ENCODE measurements at places on chromosomes 13 and 19.
A peak's percentile ranks its signal among the peaks of the same experiment; 100 is the strongest.

DNA sequence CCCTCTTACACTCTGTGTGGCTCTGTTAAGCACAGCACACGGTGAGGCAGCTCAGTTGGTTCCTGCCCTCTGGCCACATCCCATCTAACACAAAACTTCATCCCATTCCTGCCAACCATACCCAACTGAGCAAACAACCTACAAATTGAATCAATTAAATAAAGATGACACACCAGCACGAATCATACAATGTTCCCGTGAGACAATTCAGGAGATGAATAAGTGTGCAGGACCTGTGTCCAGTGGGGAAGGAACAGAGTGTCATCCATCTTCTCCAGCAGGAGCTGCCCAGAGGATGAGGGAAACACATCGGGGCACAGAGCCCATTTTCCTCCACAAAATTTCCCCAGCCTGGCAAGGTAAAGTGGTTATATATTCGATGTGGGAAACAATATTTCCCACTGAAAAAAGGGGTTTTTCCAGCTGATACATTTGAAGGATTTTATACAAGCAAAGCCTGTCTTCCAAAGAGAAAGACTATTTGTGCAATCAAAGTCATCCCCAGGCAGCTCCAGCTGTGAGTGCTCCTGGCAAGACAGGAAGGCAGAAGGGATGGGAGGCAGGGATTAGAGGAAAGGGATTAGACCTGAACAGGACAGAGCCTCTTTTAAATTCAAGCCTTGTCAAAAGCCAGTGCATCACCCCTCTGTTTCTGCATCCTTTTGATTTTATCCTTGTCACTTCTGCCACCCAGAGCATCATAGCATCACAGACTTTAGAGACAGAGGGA lies 240.2 kb downstream of the LHFPL6 start:
- no peak for DNase-seq

- DNase-seq: no peak
These were observed 1.3 kb upstream of the PPAN start for GRCh38 chr19:10104665-10105508.

DNA sequence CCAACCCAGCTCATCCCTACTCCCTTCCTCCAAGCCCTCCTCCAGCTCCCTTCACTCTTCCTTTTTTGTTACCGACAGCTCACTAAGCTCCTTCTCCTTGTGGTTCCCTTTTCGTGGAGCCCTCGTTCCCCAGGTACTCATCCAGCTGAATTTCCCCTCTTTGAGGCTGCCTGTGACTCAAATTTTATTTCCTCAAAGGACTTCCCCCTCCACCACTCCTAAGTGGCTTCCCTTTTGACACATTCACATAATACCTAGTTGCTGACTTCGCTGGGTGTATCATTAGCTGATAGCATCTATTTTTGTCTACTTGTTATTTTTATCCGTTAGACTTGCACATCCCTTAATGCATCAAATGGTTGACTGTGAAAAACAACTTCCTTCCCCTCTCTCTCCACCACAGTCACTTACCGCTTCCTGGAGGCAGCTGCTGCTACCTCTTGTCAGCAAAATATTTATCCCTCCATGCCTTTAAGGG lies 14.5 kb downstream of the FFAR2 start:
- no peak for DNase-seq

GRCh38 chr19:9885077-9885552 lies 50.0 kb downstream of the PIN1 start:
- DNase-seq: no peak

- DNase-seq: no peak
These were observed 483.3 kb upstream of the SPRY2 start for GRCh38 chr13:80824229-80824628.

DNA sequence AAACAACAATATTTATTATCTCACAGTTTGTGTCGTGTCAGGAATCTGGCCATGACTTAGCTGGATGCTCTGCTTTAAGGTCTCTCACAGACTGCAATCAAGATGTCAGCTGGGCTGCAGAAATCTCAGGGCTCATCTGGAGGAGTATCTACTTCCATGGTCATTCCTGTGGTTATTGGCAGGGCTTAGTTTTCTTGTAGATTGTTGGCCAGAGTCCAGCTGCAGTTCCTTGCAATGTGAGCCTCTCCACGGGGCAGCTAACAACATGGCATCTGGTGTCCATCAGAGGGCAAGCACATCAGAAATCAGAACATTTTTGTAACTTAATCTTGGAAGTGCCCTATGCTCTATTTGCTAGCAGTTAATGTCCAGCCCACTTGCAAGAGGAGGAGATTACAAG lies 45.7 kb upstream of the TDRD3 start:
- DNase-seq: no peak

- DNase-seq: no peak
These were observed 14.2 kb downstream of the ZNF507 start for GRCh38 chr19:32359581-32359980.

DNA sequence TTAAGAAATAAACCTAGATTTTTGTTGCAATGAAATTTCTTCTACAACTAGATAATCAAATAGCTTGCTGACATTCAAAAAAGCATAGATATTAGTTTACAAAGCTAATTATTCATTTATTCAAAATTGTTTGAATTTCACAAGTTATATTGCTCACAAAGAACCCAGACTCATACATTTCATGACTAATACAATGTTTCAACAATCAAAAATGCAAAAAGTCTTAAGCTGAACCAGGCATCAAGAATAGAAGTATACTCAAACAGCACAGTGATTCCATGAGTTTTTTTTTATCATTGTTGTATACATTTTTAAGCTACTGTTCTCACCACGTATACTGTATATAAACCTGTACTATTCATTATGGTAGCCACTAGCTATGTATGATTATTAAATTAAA lies 51.0 kb downstream of the DIAPH3 start:
- DNase-seq: no peak

- no peak for DNase-seq
These were observed 1796.5 kb upstream of the MIR17HG start for GRCh38 chr13:89550938-89551337.

DNA sequence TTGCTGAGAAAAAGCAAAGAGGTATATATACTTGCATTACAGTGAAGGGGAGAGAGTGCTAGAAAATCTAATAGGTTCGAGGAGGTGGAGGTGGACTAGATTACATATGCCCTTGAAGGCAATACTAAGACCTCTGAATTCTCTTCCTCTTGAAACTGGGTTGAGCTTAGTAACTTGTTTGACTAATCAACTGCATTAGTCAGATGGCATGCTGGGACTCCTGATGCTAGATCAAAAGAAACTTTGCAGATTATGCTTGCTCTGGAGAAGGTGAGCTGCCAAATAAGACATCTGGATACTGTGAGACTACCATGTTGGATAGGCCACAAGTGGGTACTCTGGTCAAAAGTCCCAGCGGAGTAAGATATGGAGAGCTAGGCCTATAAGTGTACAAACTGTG lies 331.3 kb downstream of the KLF5 start:
- no peak for DNase-seq

- no peak for DNase-seq
These were observed 74.8 kb downstream of the ABCC4 start for GRCh38 chr13:95226476-95226875.

- DNase-seq: no peak
These were observed 12.4 kb upstream of the TPP2 start for GRCh38 chr13:102584434-102584833.

- DNase-seq: no peak
These were observed 109.5 kb downstream of the UBL3 start for GRCh38 chr13:29740961-29741360.

DNA sequence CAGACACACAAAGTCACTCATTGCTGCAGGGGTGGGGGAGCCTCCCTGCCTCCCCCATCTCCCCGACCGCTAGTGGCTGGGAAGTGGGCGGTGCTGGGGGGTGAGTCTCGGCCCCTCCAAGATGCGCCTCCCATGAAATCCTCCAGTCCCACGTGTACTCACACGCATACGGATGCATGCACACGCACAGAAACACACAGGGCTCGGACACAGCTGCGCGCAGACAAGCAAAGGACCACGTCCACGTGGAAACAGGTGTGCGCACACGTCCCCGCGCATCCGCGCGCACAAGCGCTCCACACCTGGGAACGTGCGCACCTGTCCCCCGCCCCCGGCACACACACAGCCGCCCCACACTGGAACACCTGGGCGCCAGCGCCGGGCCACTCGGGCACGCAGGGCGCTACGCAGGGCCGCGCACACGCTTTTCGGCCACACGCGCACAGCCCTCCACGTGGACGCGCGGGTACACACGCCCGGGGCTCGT lies 687 bp downstream of the MATK start:
- DNase-seq: peak; percentile 36

- DNase-seq: no peak
These were observed 145.5 kb downstream of the DLEU7 start for GRCh38 chr13:50697746-50698539.

DNA sequence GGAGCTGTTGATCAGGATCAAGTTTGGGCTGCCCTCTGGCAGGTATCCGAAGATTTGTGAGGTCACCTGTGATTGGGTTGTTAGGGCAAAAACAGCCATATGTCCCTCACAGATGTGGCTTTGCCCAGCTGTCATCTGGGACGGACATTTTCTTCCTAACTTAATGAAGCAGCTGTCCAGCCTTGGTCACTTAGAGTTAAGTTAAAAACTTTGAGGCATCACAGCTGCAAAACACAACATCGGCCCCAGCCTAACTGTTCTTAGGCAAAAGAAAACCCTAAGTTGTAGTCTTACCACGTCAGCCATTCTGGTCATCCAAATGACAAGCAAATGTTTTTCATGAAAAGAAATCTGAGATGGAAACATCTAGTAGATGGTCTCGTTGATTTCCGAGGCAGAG lies 318.4 kb downstream of the DCLK1 start:
- DNase-seq: no peak

GRCh38 chr13:23749288-23749873 lies 139.8 kb downstream of the MIPEP start:
- DNase-seq: no peak

GRCh38 chr13:91504216-91504615 lies 105.8 kb downstream of the GPC5 start:
- no peak for DNase-seq

DNA sequence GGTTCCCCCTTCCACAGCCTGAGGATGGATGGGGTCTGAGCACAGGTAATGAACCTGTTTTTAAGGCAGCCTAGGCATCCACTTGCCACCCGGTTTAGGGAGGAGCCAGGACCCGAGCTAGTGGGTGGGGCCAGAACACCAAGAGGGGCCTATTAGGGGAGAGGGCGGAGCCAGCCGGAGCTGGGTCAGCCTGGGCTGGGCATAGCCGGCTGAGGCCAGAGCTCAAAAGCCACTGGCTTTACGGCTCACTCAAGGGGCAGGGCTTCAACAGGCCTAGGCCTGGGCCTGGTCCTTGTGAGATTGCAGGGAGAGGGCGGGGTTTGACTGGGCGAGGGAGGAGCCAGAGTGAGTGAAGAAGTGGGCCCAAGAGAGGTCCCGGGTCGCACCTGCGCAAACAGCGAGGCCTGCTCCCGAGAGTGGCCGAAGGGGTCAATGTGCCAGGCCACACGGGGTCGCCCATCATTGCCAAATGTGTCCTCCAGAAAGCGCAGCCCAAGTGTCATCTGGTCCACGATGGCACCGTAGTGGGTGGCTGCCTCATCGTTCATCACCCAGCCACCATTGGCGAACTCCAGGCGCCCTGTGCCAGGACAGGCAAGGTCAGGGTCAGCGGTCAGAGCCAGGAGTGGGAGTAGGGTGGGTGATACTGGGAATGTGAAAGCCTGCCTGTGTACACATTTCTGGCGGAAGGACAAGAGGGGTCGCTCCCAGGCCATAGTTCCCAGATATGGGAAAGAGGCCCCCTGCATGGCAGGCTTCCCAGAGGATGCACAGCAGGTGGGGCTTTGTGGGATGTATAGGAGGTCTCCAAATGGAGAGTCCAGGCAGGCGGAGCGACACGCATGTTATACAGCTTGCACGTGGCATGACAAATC lies 1.9 kb downstream of the MAN2B1 start:
- DNase-seq: no peak

- peak; percentile 94 for DNase-seq
These were observed 10.2 kb downstream of the OXGR1 start for GRCh38 chr13:96984051-96984508.

GRCh38 chr19:45001087-45001739 lies at the start of gene RELB:
RELB (plus strand) TSS chr19:45001464; CDS start chr19:45001580, 116 bp downstream.
- peak; percentile 51 for DNase-seq

GRCh38 chr13:99217461-99218110 lies 16.9 kb downstream of the UBAC2 start:
- DNase-seq: no peak

GRCh38 chr13:35793823-35794222 lies 317.3 kb upstream of the MAB21L1 start:
- no peak for DNase-seq

GRCh38 chr13:21942061-21942460 lies 271.2 kb downstream of the FGF9 start:
- no peak for DNase-seq

DNA sequence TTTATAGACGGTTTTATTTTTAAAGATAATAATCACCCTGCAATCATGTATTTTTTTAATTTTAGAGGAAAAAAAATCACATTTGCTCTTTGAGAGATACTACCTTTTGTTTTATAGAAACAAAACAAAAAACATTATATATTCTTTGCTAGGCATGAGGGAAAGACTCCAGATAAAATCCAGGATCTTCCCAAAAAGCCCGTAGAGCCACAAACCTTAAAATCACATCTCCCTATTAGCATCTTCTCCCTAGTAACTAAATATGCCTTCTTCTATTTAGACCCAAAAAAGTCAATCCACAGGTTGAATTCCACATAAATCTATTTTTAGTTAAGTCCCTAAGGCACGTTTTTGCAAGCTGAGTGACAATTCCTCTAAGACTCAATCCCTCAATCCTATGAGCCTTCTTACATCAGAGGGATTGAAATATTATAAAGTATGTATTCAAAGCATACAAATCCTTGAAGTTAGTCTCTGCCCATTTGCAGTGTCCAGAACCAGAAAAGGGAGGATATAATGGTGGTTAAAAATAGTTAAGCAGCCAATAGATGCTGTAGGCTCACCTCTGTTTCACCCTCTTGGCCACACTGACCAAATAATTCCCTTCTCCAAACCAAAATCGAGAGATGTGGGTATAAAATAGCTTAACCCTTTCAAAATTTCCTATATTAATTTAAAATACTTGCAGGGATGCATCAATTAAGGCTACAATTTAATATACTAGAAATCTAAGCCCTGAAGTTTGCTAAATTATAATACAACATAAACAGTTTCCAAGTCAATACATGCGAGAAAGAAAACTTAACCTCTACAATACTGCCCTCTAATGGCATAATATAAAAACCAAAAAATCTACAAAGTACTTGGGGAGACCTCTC lies 64.0 kb downstream of the SERP2 start:
- peak; percentile 77 for DNase-seq

- no peak for DNase-seq
These were observed 88.8 kb upstream of the GJB6 start for GRCh38 chr13:20320885-20321284.

GRCh38 chr13:97332742-97333141 lies 101.2 kb upstream of the RAP2A start:
- DNase-seq: no peak

DNA sequence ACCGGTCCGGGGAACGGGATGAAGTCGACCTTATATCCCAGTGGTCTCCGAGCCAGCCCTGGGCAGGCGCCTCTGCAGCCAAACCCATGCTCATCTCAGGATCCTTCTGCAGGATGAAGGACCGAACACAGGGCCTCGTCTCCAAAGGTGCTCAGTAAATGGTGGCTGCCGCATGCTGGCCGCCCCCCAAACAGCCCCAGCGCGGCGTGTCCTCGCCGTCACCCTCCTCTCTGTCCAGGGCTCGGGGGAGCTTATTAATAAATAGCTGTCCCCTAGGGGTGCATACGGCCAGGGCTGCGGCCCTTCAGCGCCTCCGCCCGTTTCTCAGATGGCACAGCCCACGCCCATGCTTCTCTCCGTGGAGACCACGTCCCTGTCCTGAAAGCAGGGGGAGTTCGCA lies 32.6 kb upstream of the SPACA7 start:
- DNase-seq: no peak

- DNase-seq: no peak
These were observed 18.9 kb upstream of the ZNF14 start for GRCh38 chr19:19751846-19752245.

- DNase-seq: no peak
These were observed 21.8 kb upstream of the OR10H1 start for GRCh38 chr19:15837221-15837731.
